ENCODE measurements at places on chromosomes 2 and 18.
A peak's percentile ranks its signal among the peaks of the same experiment; 100 is the strongest.

DNA sequence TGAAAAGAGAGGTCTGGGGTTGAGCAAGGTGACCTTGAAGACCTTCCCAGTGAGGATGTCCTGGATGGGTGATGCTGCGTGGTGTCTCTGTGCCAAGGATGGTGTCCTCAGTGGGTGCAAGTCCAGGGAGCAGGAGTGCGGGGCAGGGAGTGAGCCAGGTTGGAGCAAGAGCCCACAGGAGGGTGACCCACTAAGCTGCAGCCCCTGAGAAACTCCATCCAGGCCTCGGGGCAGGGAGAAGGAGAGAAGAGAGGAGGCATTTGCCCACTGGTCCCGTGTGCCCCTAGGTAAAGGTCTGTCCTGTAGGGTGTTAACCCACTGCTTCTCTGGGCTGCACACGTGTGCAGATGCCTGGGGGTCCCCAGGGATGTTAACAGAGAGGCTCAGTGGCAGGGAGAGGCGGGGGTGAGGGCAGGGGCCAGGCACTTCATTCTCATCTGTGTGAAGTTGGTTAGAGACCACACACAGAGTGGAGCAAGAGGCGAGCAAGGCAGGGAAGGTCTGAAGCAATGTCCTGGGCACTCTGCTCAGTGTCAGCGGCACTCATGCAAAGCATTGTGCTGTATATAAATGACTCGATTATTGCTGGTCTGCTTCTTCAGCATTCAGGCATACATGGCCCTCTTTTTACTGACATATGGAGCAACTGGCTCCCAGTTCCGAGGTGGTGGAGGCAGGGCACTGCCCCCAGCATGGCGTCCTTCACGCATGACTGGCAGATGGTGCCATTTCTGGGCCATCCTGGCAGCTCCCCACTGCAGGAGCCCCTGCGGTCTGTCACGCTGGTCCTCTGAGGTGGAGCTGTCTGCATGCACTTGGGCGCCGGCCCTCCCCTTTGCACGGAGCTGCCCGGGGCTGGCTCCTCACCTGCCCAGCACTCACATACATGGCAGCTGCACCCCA lies 117.2 kb upstream of the HS6ST1 start:
- no peak overlapping the region for H3K27ac ChIP-seq
- no peaks in the 10 kb centered on the region for H3K4me1 ChIP-seq
- H3K4me3 ChIP-seq: no peak overlapping the region
- no peaks in the 10 kb centered on the region for H3K27me3 ChIP-seq
- H3K36me3 ChIP-seq: no peaks in the 10 kb centered on the region
- no peak for DNase-seq

GRCh38 chr18:45102126-45102525 lies 421.4 kb downstream of the SETBP1 start:
- no peak overlapping the region for H3K4me3 ChIP-seq
- no peak for DNase-seq
- no peak overlapping the region for H3K27ac ChIP-seq
- H3K4me1 ChIP-seq: no peaks in the 10 kb centered on the region
- H3K27me3 ChIP-seq: peaks cover 8% of the 10 kb centered on the region

DNA sequence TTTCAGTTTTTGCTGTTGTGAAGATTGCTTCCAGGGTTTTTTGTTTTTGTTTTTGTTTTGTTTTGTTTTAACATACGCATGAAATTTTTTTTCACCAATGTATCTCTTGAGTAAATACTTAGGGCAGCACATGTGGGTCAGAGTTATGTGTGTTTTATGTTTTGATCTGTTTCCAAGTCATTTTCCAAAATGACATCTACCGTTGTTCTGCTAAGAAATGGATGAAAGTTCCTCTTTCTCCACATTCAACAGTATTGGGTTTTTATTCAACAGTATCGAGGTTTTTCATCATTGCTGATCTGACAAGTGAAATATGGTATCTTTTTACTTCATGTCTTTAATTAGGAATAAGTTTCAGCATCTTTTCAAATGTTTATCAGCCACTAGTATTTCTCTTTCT lies 16.7 kb downstream of the RNF144A start:
- H3K27me3 ChIP-seq: no peaks in the 10 kb centered on the region
- H3K4me1 ChIP-seq: no peaks in the 10 kb centered on the region
- H3K27ac ChIP-seq: no peak overlapping the region
- H3K4me3 ChIP-seq: no peak overlapping the region
- DNase-seq: no peak
- H3K36me3 ChIP-seq: no peaks in the 10 kb centered on the region

DNA sequence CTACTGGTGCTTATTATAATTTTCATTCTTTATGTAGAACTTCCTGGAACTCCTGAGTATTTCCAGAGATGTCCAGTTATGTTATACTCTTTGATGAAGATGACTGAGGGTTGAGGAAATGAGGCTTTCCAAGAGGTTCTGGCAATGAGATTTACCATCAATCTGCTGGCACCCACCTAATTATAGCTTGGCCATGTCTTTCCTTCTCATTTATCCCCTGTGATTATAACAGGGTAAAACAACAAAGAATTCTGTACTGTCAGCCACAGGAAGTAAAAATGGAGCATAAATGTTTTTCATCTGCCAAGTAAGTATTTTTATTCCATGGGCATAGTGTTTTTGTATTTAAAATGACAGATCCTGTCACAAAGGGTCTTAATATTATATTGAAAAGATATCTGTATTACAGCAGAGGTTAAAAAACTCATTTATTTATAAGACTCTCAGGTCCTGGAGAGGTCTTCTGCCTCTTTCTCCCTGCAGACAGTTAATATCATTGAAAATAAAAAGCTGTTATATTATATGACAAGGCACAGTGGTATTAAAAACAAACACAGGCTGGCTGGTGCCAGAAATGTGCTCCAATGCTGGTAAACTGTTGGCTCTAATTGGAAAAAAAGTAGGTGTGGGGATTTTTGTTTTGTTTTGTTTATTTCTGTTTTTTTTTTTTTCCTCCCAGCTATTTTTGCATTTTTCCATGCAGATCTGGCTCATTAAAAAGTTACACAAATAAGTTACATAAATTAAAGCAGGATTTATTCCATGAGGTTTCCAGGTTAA lies 1764.1 kb upstream of the CELF4 start:
- DNase-seq: no peak
- H3K4me1 ChIP-seq: no peaks in the 10 kb centered on the region
- no peaks in the 10 kb centered on the region for H3K27me3 ChIP-seq
- H3K27ac ChIP-seq: no peak overlapping the region

DNA sequence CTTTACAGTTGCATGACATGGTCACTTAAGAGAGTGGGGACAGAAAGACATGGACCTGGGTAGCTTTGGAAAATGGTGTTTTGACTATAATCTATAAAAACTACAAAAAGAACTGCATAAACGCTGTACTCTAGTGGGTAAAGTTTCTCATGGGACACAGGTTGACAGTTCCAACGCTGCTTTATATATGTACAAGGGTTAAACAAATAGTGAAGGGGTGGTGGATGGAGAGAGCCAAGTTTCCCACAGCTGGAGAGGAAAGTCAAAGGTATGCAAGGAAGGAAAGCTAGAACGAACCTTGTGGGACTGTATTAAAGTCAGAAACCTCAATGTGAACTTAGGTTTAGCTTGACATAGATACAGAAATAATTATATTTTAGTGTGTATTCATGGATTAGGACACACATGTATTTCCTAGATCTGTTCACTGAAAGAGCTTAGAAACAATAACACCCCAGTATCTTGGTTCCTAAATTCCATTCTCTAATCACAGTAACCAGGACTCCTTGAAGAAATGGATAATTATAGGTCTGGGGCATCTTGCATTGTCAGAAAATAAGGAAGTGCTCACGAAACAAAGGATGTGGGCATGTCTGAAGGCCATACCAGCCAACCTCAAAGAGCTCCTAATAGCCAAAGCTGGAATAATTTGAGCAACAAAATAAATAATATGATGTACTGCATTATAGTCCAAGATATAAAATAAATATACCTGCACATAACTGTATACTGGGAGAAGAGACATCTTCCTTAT lies 28.8 kb downstream of the TANC1 start:
- no peaks in the 10 kb centered on the region for H3K36me3 ChIP-seq
- no peaks in the 10 kb centered on the region for H3K27me3 ChIP-seq
- peaks cover 20% of the 10 kb centered on the region for H3K4me1 ChIP-seq
- no peak overlapping the region for H3K27ac ChIP-seq

GRCh38 chr2:179268277-179268925 lies 3.8 kb upstream of the SESTD1 start:
- no peak overlapping the region for H3K4me3 ChIP-seq
- peak; percentile 49 for DNase-seq
- H3K27ac ChIP-seq: no peak overlapping the region
- no peaks in the 10 kb centered on the region for H3K27me3 ChIP-seq
- no peaks in the 10 kb centered on the region for H3K36me3 ChIP-seq

DNA sequence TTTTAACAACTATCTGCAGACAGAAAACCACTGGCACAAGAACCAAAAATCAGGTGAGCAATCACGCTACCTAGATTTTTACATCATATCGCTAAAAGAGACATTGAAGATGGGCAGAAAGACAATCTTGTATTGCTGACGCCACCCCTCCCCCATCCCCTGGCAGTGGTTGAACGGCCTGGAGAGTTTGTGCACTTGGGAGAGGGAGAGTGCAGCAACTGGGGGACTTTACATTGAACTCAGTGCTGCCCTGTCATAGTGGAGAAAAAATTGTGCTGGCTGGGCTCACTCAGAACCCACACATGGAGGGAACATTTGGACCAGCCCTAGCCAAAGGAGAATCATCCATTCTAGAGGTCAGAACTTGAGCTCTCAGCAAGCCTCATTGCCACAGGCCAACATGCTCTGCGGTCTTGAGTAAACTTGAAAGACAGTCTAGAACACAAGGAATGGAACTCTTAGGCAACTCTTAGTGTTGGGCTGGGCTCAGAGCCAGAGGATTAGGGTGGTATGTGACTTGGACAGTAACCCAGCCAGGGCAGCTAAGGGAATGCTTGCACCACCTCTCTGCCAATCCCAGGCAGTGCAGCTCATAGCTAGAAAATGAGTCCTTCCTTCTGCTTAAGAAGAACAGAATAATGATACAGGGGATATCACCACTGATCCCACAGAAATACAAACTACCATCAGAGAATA lies 220.0 kb upstream of the CYP26B1 start:
- H3K27me3 ChIP-seq: no peaks in the 10 kb centered on the region
- H3K4me3 ChIP-seq: no peak overlapping the region
- no peaks in the 10 kb centered on the region for H3K4me1 ChIP-seq
- H3K27ac ChIP-seq: no peak overlapping the region
- H3K36me3 ChIP-seq: no peaks in the 10 kb centered on the region

- no peak overlapping the region for H3K4me3 ChIP-seq
- H3K36me3 ChIP-seq: no peaks in the 10 kb centered on the region
- H3K27me3 ChIP-seq: no peaks in the 10 kb centered on the region
Observed at GRCh38 chr2:179622635-179623300, 238.6 kb downstream of the ZNF385B start.

- DNase-seq: no peak
- no peak overlapping the region for H3K27ac ChIP-seq
- no peaks in the 10 kb centered on the region for H3K4me1 ChIP-seq
- H3K27me3 ChIP-seq: no peaks in the 10 kb centered on the region
- H3K36me3 ChIP-seq: no peaks in the 10 kb centered on the region
Observed at GRCh38 chr2:7681881-7682461, 764.8 kb downstream of the RNF144A start.

Measured in IMR-90 (cell line).